ENCODE measurements at places on chromosomes 12 and 14.

DNA sequence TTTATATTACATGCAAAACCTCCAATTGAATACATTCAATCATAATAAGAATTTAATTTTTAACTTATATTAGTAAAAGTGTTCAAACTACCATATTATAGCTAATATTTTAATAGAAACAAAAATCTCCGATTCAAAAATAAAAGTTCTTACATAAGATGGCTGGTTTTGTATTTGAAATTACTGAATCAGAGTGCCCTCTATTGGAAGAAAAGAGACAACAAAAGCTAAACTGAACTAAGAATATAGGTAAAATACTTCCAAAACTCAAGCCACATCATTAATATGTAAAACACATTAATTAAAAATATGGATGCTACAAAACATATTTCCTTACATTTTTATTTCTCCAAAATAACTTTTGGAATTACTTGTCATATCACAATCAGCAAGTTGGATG is 120.3 kb downstream of the GARIN6 start:
- DNase-seq, result no peak

DNA sequence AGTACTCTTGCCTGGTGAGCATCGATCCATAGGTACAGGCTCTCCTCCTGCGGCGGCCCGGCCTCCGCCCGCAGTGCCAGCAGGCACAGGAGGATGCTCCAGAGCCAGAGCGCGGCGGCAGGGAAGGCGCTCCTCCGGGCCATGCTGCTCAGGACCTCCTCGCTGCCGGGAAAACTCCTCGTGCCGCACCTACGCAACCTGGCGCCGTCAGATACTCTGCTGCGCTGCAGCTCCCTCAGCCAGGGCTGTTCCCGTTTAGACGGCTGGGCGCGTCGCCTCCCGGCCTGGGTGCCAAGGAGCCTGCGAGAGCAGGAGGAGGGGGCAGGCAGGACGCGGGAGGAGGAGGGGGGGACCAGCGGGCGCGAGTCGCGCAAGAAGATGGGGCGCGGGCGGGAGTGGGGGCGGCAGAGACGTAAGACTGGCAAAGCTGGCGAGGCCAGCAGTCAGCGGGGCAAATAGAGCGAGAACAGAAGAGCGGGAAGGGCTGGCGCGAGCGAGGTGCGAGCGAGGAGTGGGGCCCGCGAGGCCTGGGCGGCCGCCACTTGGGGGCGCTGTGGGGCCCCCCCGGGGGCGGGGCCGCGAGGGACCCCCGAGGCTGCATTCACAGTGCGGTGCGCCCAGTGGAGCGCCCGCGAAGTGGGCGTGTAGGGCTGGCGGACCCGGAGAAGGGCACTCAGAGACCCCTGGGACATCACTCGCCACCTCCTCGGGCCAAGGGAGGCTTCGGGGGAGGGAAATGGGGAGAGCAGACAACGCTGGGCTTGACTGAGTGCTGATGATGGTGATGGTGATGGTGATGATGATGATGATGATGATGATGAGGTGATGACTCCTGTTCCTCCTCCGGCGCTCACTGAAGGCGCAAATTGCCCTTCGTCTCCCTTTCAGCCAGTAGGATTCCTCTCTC is at the start of gene WIF1:
TSS of gene WIF1 (minus strand) at position 257 of the 907 bp plus-strand sequence. CDS start at position 143, 114 bp downstream.
- DNase-seq, result peak; percentile 9

- no peak for DNase-seq
These were observed 255.3 kb upstream of the GARIN6 start for GRCh38 chr12:99392091-99392850.

DNA sequence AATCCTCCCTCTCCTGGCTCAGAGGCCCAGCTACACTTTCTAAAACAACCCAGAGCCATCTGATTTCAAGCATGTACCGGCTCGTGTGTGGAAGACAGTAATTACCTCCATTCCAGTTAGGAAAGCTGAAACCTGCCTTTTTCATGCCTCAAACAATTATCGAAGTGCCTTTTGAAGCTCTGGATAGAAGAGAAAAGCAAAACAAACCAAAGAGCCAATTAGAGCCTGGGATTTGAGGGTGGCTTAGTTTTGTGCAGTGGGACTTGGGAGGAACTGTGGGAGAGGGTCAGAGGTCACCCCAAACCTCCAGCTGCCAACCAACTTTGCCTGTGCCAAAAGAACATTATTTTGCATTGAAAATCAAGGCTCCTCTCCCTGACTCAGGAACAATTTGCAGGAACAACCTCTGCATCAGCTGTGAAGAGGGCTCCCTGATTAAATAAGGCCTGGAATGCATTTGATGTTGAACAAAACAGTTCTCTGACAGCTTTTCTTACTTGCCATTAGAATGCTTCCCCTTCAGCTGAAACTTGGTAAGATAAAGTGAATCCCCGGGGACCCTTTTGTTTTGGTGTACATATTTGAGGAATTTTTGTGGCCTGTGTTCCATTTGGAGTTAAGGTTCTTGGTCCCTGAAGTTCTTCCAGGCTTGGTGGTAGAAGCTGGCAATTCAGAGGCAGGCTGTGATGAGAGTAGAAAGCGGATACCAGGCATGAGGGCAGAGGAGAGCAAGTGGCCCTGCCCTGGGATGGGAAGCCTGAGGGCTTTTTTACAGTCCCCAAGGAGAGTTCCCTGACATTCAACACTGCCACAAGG is 270.1 kb downstream of the ZFP36L1 start:
- no peak for DNase-seq

GRCh38 chr12:82408844-82409243 is 50.5 kb downstream of the METTL25 start:
- no peak for DNase-seq

DNA sequence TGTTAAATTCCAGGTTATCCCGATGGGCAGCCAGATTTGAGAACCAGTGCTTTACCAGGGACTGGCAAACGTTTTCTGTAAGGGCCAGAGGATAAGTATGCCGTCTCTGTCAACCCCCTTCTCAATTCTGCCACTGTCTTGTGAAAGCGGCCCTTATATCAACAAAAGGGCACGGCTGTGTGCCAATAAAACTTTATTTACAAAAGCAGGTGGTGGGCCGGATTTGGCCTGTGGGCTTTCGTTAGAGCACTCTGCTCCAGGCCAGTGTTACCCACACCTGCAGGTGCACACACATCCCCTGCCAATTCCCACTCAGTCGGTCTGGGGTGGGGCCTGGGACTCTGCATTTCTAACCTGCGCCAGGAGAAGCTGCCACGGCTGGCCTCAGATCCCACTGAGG is 111.2 kb downstream of the RFLNA start:
- no peak for DNase-seq

- DNase-seq, result no peak
These were observed 111.3 kb upstream of the FRMD6 start for GRCh38 chr14:51540364-51540763.

- no peak for DNase-seq
These were observed 6.0 kb upstream of the ADCY6 start for GRCh38 chr12:48794870-48795269.

GRCh38 chr14:68978172-68978911 is 760 bp downstream of the ACTN1 start:
- peak; percentile 81 for DNase-seq

GRCh38 chr12:34244608-34245007 is 222.3 kb downstream of the ALG10 start:
- no peak for DNase-seq

- DNase-seq, result no peak
These were observed 3.6 kb downstream of the SCAF11 start for GRCh38 chr12:45986641-45987339.

- no peak for DNase-seq
These were observed 157.4 kb upstream of the HMGA2 start for GRCh38 chr12:65666876-65667275.

- DNase-seq, result no peak
These were observed 43.9 kb upstream of the PCED1B start for GRCh38 chr12:47035484-47035883.

DNA sequence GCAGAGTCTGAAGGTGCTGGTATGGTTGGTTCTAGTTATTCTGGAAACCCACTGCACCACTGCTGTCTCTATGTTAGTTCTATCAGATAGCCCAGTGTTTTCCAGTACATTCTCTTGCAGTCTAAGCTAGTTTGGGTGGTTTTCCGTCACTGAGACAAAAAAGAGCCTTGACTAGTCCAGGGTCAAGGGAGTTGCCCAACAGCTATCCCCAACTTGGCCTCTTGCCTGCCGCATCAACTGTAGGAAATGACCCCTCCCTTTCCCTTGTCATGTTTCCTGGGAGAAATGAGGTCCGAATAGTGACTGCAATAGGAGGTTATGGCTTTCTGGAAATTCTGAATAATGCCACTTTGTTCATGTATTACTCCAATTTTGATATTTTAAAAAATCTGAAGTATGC is 160.4 kb downstream of the EFCAB11 start:
- DNase-seq, result no peak

DNA sequence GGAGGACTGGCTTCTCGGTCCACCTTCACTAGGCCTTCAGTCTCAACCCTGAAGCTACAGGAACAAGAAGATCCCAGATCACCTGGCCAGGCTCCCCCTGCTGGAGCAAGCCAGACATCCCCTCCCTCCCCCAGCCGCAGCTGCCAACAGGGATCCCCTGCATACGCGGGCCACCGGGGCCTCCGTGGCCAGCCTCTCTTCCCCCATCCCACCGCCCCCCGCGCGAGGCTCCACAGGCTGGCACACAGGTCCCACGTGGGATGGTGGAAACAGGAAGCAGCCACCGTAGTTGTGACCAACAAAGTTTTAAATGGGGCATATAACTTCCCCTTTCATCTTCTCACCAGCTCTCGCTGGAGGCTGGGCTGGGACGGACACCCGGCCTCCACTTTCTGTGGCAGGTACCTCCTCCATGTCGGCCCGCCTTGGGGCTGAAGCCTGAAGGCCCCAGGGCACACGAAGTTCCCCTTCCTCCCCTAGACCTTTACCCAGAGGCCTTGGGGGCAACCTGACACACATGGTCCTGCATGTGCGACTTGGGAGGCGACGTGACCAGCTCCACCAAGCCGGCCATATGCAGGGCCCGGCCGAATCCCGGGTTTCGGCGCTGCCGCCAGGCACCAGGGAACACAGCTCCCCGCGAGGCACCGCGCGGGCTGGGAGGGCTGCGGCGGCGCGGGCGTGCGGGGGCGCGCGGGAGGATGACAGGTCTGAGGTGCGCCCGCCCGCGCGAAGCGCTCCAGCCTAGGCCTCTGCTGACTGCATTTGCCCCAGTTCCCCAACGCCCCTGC is 44.4 kb upstream of the PNMA1 start:
- peak; percentile 93 for DNase-seq

DNA sequence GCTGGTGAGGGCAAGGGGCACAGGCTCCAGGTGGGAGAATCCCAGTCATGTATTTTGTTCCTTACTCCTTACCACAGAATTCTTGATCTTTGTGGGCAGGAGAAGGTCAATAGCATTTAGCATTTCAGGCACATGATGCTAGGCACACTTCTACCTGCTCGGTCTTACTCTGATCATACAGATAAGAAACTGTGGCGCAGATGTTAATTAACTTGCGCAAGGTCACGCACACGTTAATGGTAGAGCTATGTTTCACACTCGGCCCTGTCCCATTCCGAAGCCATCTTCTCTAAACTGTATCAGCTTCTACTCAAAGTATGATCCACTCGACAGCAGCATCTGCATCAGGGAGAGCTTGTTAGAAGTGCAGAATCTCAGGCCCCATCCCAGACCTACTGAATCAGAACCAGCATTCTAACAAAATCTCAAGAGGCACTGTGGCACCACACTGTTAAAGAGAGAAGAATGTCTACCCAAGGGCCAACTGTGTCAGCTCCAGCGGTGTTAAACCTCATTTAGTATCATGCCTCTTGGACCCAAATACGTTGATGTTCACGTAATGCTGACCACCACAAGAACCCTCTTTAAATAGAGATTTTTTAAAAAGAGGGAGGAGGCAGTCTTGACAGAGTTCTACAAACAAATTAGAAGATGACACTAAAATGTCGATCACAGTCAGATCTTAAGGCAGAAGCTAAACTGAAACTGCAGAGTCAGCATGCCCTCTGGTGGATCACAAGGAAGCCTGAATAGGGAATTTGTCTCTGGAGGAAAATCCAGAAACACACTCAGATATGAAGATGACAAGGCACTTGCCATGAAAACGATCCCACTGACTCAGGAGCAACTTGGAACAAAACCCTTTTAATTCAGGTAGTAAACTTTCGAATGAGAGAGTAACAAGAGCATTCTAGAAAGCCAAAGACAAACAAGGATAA is 7.3 kb downstream of the STXBP6 start:
- peak; percentile 32 for DNase-seq

- no peak for DNase-seq
These were observed 448.9 kb upstream of the TBX3 start for GRCh38 chr12:115132905-115133304.

DNA sequence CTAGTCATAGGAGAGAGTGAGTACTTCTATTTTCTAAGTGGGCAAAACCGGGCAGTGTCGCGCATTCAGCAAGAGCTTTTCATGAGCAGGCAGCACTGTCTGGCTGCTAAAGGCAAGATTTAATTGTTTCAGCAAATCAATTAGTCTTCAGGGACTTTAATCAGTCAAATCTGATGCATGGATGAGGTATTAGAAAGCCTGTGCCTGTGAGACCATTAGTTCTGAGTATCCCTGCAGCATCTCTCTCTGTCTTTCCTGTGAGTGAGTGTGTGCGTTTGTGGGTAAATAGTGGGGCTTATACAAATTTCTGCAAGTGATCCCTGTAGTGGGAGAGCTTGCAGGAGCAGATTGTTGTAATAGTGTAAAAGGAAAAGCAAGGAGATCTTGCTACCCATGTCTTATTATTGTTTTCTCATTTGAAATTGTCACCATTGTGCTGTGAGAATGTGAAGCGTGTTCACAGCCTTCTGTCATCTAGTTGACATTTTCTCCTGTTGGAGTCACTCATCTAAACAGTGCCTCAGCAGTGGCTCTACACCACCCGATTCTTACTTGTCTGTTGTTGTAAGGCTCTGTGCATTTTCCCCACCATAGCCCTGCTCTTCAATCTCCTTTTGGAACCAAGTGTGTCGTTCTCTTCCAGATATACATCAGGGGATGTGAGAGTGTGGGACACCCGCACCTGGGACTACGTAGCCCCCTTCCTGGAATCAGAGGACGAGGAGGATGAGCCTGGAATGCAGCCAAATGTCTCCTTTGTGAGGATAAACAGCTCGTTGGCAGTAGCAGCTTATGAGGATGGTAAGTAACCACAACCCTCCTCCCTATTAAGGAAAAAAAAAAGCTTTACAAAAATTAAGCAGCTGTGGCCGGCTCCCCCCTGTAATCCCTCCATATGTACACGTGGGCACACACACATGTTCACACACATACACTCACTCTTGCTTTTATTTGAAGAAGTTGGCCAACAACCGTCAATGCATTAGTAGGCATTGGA is 53.6 kb downstream of the FBXW8 start:
- DNase-seq, result no peak

- peak; percentile 99 for DNase-seq
These were observed 94.5 kb downstream of the CALM1 start for GRCh38 chr14:90491221-90491885.

GRCh38 chr14:91138511-91139359 is 24.9 kb downstream of the DGLUCY start:
- no peak for DNase-seq

- no peak for DNase-seq
These were observed 30.6 kb upstream of the MSI1 start for GRCh38 chr12:120399531-120399930.

Measured in posterior cingulate gyrus (tissue), 11 donors.